ENCODE measurements at places on chromosomes 5 and 9. TPM values are rescaled to one million over a fixed set of nuclear protein-coding genes. Genes with fewer than 3 reads are reported as not detected.

DNA sequence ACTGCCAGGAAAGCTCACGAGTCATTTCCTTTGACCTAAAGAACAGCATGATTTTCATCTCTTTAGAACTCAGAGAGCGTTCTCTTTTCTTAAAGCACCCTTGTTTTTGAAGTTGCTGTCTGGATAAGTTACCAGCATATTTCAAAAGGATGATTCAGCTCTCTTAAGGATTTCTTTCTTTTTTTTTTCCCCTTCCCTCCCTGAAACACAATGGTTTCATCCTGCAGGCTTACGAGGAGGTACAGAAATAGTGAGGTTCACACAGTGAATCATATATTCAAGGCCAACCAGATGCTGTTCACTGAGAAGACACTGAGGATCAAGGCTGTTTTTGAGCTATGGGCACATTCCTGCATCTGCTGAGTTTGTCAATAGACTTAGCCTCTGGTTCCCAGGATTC, 257.2 kb downstream of the KIF4B start:
- DNase-seq = no peak

The RAB3C gene
- total RNA-seq = 0.02 TPM

- DNase-seq = no peak
These were observed 107.6 kb downstream of the APBA1 start for GRCh38 chr9:69564557-69564956.

DNA sequence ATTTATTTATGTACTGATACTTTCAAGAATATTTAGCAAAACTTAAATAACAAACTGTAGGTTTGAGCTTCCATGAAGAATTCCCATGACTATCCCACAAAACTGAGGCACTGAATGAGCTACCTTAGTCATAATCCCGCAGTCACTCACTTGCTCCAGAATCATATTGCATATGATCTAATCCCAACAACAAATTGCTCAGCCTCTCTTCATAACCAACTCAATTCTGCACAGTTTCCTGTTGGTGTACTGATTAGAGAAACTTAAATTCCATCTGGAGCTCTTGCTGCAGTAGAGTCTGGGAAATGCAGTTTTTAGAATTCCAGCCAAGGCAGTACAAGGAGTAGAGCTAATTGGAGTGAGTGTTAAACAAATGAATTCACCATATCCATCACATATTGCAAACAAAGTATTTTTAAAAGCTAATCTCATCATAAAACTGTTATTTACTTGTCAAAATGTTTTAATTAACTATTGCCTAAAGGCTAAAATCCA, 35.7 kb upstream of the CDH18 start:
- DNase-seq = no peak

The LCN15 gene
- not detected for total RNA-seq

The LCN2 gene
- not detected for total RNA-seq

DNA sequence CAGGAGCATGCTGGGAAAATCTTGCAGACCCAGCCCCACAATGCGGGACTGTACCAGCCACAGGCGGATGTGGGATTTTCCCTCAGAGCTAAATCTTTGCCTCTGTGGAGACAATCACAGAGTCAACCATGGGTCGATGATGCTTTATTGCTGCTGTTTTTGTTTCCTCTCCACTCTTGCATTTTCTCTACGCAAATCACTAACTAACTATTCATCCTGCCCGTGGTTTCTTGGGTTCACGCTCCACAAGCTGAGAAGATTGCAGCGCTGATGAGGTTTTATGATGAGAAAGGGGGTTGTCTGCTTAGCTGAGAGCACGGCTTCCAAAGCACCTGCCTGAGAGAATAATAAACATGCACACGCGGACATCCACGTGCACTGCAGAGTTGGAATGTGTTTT, 500.2 kb upstream of the ADAMTS16 start:
- no peak for DNase-seq

- no peak for DNase-seq
These were observed 147.2 kb downstream of the TMEM38B start for GRCh38 chr9:105841562-105841961.

- no peak for DNase-seq
These were observed 679 bp downstream of the B4GALT1 start for GRCh38 chr9:33166231-33167083.
